Endothelial cell (in vitro differentiated cells): ENCODE measurements at places on chromosomes 7 and 10. TPM values are rescaled to one million over a fixed set of nuclear protein-coding genes. Genes with fewer than 3 reads are reported as not detected.

DNA sequence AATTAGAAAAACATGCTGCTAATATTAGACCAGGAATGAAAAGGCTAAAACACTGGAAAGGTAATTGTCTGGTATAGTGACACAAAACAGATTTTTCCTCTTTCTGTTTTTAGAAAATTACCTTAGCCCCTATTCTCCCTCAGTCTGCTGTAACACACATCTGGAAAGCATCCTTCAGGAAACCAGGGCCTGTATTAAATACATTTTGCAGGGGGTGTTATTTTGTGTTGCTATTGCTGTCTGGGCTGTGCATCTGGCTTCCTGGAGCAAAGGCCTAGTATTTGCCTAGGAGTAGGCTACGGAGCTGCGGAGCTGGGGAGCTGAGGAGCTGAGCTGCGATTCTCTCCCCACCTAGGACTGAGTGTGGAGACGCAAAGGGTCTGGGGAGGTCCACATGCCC is 169.3 kb downstream of the GFRA1 start:
- H3K27ac ChIP-seq: no peak overlapping the region
- no peak overlapping the region for H3K4me3 ChIP-seq
- DNase-seq: no peak
- H3K27me3 ChIP-seq: peaks cover 1% of the 10 kb centered on the region

The SPDYE5 gene
- total RNA-seq: not detected

DNA sequence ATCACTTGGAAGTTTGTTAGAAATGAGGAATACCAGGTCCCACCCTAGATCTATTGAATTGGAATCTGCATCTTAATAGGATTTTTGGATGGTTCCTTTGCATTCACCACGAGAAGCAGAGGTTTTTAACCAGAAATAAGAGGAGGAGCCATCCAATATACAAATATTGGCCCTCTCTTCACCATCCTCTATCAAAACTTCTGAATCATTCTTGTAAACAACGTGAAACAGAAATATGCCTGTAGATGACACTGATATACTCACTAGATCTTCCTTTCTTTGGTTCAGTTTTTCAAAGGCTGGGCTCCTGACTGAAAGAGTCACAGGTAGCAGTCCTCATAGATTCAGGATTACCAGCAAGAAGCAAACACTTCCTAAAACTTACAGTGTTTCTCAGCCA is 39.5 kb downstream of the ZNF365 start:
- H3K4me1 ChIP-seq: no peaks in the 10 kb centered on the region
- no peak overlapping the region for H3K4me3 ChIP-seq
- H3K27me3 ChIP-seq: peaks cover 2% of the 10 kb centered on the region
- H3K36me3 ChIP-seq: no peaks in the 10 kb centered on the region

DNA sequence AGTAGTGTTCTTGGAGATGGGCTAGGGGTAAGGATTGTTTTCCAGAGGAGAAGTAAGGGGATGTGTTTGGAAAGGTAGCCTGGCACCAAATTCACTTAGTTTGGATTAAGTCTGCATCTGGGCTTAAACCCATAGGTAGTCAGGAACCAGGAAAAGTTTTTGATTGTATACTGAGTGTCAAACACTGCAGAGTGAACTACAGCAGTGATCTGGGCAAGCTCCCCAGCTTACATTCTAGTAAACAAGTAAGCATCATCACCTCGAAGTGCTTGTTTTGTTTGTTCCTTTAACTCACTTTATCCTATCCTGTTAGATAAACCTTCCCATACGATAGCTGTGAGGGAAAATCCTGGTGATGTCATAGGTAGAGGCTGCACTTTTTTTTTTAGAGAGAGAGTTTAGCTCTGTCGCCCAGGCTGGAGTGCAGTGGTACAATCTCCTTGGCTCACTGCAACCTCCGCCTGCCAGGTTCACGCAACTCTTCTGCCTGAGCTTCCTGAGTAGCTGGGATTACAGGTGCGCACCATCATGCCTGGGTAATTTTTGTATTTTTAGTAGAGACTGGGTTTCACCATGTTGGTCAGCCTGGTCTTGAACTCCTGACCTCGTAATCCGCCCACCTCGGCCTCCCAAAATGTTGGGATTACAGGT is 2.4 kb downstream of the RPS24 start:
- H3K27me3 ChIP-seq: no peaks in the 10 kb centered on the region
- peak overlapping the region; percentile 34 for H3K27ac ChIP-seq
- H3K36me3 ChIP-seq: peaks cover 29% of the 10 kb centered on the region
- peaks cover 22% of the 10 kb centered on the region for H3K4me1 ChIP-seq
- peak overlapping the region; percentile 63 for H3K4me3 ChIP-seq
- DNase-seq: no peak

GRCh38 chr10:69086001-69086509 is 1.8 kb upstream of the SRGN start:
- no peaks in the 10 kb centered on the region for H3K36me3 ChIP-seq

The NKX2-3 gene
- total RNA-seq: 0.82 TPM

DNA sequence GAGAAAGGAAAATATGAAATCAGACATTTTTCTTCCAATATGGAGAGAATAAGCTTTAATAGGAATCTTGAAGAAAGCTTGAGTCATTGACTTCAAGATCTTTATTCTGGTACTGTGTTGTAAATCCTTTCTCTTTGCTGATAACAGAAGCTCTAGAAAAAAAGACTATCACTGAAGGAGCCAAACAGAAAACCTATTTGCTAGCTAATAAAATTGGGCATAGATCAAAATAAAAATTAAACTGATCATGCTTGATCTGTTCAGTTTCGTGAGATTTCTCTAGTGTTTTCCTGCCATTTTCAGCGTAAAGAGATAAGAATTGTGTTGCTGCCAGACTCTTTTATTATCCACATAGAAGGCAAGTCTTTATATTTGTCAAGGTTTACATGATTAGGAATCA is 1.5 kb upstream of the GHITM start:
- H3K27me3 ChIP-seq: peaks cover 5% of the 10 kb centered on the region
- H3K4me3 ChIP-seq: no peak overlapping the region
- no peak for DNase-seq
- H3K4me1 ChIP-seq: peaks cover 10% of the 10 kb centered on the region

The FAM241B gene
- total RNA-seq: 7.1 TPM

The NPY4R gene
- not detected for total RNA-seq

The CLEC2L gene
- total RNA-seq: not detected

The NDUFB2 gene
- total RNA-seq: 326 TPM

DNA sequence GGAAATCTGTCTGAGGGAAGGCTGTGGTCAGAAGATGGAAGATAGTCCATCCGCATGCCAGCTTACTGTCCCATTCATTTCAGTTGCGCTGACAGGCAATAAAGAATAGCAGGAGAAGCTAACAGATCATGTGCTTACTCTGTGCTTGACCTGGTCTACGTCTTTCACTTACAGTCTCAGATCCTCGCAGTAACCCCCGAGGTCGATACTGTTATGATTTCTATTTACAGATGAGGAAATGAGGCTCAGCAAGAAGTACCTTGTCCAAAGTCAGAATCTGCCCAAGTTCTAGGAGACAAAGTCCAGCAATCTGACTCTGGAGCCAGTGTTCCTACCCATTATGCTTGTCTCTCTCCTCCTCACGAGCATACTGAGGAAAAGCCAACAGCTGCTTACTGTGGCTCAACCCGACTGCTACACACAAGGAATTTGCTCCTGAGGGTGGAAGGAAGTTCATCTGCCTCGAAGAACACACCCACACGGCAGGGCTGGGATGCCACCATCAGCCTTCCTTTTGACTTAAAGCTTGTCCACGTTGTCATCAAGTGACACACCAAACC is 74.2 kb downstream of the MINPP1 start:
- no peak for DNase-seq
- H3K27ac ChIP-seq: no peak overlapping the region
- H3K36me3 ChIP-seq: no peaks in the 10 kb centered on the region
- peaks cover 1% of the 10 kb centered on the region for H3K27me3 ChIP-seq
- no peak overlapping the region for H3K4me3 ChIP-seq

- H3K36me3 ChIP-seq: peaks cover 15% of the 10 kb centered on the region
- peaks cover 12% of the 10 kb centered on the region for H3K27me3 ChIP-seq
- DNase-seq: no peak
- H3K4me3 ChIP-seq: no peak overlapping the region
- H3K4me1 ChIP-seq: no peaks in the 10 kb centered on the region
- H3K27ac ChIP-seq: no peak overlapping the region
Observed at GRCh38 chr10:131080571-131080970, 230.9 kb downstream of the TCERG1L start.

GRCh38 chr7:44172803-44173424 is 16.3 kb downstream of the GCK start:
- peaks cover 4% of the 10 kb centered on the region for H3K36me3 ChIP-seq
- no peaks in the 10 kb centered on the region for H3K4me1 ChIP-seq
- no peak for DNase-seq

GRCh38 chr7:31119249-31119648 is 67.1 kb downstream of the ADCYAP1R1 start:
- H3K4me3 ChIP-seq: no peak overlapping the region
- no peaks in the 10 kb centered on the region for H3K36me3 ChIP-seq
- H3K27me3 ChIP-seq: peaks cover 3% of the 10 kb centered on the region

The EPHA1 gene
- total RNA-seq: 7.1 TPM

GRCh38 chr7:6447581-6448199 is at the start of gene DAGLB:
Gene DAGLB, minus strand, starts transcription at chr7:6447954. Its CDS starts 112 bp downstream, at chr7:6447842.
- peak within 1 kb of the TSS; percentile 74 for H3K27ac ChIP-seq
- peaks cover 7% of the 10 kb centered on the region for H3K27me3 ChIP-seq
- H3K36me3 ChIP-seq: peaks cover 9% of the 10 kb centered on the region
- peaks cover 8% of the 10 kb centered on the region for H3K4me1 ChIP-seq
- peak within 1 kb of the TSS; percentile 96 for H3K4me3 ChIP-seq
